ENCODE measurements at places on chromosomes 5 and 9. TPM values are rescaled to one million over a fixed set of nuclear protein-coding genes. Genes with fewer than 3 reads are reported as not detected.

The TLE1 gene
- polyA plus RNA-seq, result 59.9 TPM

The PCDHGB1 gene
- polyA plus RNA-seq, result 0.36 TPM

The CDH9 gene
- not detected for polyA plus RNA-seq

The KLF4 gene
- 68.8 TPM for polyA plus RNA-seq

The NUP214 gene
- polyA plus RNA-seq, result 30.3 TPM

The PCDH12 gene
- polyA plus RNA-seq, result 14.1 TPM

The EGFL7 gene
- polyA plus RNA-seq, result 49.0 TPM

The MRPL22 gene
- 30.1 TPM for polyA plus RNA-seq

The STPG3 gene
- polyA plus RNA-seq, result not detected

The CD274 gene
- polyA plus RNA-seq, result 0.57 TPM

The FOXD4L3 gene
- 0.82 TPM for polyA plus RNA-seq

The LCN9 gene
- not detected for polyA plus RNA-seq

The DOLK gene
- polyA plus RNA-seq, result 7.5 TPM
